ENCODE measurements at places on chromosomes 4 and X.

DNA sequence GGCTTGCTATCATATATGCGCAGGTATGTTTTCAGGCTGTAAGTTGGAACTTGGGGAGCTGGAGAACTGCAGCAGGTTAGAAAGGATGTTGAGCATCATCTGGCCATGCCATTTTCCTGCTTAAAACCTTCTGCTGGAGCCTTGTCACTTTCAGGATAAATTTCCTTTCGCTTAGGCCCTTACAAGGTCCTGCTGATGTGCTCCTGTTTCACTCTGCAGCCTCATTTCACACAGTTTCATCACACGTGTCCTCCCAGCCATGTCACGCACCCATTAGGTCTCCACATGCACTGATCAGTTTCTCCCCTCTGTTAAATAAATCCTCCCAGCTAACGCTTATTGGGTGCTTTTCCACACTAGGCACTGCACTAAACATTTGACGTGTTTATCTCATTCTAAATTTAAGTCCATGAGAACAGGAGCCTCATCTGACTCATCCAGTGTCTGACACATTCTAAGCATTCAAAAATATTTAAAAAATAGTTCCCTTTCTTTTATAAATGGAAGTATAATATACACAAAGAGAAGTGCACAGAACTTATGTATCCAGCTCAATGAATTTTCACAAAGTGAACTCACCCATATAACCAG, 14.5 kb downstream of the SOD3 start:
- DNase-seq, result no peak

GRCh38 chrX:31280580-31280979, 208.7 kb upstream of the FTHL17 start:
- DNase-seq, result no peak

- DNase-seq, result no peak
These were observed 75.7 kb downstream of the RBM47 start for GRCh38 chr4:40553995-40554394.

DNA sequence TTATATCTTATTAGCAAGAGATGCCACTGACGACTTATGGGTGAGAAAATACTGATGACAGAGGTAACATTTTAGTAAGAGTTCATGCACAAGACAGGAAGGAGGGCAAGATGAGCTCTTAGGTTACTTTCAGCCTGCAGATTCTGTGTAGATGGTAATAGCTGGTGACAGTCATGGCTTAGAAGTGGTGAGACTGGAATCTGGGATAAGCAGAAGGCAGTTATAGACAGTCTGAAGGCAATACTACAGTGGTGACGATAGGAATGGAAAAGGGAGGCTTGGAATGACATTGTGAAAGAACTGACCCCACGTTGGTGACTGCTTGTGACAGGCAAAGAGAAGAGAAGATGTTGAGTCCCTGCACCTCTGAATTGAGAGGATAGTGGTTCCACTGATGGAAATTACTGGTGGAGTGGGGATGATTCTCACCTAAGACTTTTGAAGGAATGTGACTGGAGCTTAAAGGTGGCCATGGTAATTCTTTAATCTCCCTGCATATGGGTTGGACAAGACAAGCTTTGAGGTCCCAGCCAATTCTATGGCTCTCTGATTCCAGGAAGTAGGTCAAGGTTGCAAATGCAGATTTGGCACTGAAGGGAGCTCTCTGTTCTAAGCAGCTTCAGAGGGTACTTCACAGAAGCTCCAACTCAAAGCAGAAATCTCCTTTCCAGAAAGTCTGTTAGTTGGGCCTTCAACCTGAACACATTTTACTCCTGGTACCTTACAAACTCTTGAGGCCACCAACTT, 99.7 kb downstream of the RASL11B start:
- no peak for DNase-seq

GRCh38 chrX:73758250-73758649, 195.3 kb downstream of the CHIC1 start:
- DNase-seq, result no peak

All from naive thymus-derived CD4-positive, alpha-beta T cell (primary cell).